ENCODE measurements at places on chromosomes 5 and 9. TPM values are rescaled to one million over a fixed set of nuclear protein-coding genes. Genes with fewer than 3 reads are reported as not detected.

DNA sequence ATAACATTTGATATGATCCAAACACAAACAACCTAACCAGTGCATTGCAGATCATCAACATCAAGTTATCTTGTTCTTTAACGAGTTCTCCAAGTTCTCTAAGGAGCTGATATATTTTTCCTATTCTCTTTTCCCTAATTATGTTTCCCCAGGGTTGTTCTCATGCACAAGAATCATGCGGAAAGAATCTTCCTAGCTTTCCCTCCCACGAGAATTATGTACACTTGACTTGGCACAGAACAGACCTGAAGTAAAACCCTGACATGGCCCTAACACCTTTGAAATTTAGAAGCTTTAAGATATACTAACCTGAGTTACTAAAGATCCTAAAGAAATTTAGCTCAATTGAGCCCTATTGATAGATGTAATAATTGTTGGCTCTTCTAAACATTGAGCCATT is 110.7 kb upstream of the FST start:
- DNase-seq, result no peak

Gene RASEF
- 2.9 TPM for total RNA-seq

DNA sequence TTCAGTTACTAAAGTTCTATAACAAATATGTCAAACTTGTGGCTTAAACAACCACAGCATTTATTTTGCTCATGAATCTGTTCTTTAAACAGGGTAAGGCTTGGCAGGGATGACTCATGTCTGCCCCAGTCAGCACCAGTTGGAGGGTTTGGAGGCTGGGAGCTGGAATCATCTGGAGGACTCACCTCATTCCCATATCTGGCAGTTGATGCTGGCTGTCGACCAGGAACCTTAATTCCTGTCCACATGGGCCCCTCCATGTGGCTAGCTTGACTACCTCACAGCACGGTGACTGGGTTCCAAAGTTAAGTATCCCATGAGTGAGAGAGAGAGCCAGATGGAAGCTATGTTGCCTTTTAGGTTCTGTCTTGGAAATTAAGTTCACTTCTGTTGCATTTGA is 13.8 kb upstream of the CCL28 start:
- no peak for DNase-seq

DNA sequence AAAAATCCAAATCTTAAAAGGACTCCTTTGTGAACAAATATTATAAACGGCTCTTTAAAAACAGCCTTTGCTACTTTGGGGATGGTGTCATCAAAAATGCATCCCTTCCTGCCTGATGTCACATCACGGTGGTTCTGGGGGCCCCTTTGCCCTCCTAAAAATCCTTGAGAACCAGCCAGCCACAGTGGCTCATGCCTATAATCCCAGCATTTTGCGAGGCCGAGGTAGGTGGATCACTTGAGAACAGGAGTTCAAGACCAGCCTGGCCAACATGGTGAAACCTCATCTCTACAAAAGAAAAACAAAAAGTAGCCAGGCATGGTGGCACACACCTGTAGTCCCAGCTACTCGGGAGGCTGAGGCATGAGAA is 43.9 kb downstream of the FNBP1 start:
- DNase-seq, result no peak

DNA sequence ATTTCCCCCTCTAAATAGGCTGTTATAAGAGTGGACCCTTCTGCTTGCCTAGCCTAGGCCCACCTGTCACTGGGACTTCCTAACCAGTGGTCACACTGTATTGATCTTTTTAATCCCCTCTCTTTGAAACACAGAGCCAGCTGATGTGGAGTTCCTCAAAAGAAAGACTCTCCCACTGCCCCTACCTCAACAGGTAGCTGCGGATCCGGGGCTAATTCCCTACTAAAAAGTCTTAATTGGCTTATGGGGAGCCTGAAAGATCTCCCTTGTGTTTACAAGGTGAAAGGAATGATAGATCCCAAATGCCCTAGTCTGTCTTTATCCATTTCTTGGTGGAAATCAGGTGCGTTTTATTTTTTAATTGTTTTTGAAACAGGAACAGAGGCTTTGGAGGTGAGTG is 2.0 kb downstream of the NEUROG1 start:
- no peak for DNase-seq

Gene ENTPD8
- 3.9 TPM for total RNA-seq

DNA sequence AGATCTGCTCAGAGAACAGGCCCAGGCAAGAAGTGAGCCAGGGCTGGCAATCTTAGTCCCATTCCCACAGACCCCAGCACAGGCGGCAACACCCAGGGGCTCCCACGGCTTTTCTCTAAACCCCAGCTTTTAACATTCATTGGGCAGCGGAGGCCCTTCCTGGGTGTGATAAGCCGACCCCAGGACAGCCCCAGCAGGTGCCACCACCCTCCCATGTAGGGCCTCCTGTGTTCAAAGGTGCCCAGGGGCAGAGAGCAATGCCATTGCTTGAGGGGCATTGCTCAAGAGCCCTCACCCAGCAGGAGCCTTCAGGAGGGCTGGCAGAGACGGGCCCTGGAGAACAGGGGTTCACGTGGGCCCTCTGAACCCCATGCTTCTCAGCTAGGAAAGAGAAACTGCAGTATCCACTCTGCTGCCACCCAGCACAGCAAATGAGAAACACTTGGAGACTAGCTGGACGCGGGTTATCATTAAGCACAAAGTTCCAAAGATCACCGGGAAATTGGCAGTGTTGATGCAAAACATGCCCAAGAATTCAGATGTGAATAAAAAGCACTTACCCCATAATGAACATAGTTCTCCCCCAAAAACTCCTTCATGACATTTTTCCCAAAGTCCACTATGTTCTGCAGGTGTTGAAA is 13.9 kb downstream of the IPPK start:
- DNase-seq, result no peak

Gene PLPP7
- 3.3 TPM for total RNA-seq

Gene TAL2
- total RNA-seq, result not detected

DNA sequence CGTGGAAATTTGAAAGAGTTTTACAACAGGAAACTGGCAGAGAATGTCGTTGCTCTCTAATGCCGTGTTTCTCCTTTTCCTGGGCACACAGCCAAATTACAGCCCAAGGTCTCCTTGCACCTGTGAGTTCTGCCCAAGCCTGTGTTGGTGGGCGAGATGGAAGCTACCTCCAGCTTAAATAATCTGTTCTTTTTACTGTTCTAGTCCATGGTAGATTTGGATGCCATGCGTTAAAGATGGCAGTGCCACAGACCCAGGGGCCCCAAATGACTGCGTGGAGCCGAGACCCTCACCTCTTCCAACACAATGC is 92.6 kb upstream of the IRX4 start:
- no peak for DNase-seq

DNA sequence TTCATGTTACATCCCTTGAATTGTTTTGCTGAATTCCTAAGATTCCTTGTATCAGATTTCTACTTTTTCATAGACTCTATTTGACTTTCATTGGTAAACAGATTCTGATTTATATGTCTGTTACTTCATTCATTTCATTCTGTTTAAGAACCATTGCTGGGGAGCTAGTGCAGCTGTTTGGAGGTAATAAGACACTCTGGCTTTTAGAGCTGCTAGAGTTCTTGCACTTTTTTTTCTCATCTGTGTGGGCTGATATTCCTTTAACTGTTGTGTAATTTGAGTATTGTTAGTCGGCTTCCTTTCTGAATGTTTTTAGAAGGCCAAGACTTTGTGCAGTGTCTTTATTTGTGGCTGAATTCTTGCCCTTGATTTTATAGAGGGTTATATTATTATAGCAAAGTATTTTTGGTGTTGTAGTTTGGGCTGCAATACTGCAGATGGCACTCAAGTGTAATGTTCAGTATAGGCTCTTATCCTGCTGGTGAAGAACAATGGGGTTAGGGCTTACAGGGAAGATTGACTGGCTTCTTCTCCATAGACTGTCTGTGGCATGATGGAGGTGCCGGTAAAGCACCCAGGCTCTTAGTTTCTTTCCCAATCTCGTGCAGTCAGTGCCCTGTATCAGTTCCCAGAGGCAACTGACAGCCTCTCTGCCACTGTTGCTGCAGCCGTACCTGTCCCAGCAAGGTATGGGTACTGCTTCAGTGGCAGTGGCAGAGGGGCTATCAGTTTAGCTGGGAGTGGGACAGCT is 162.2 kb downstream of the OXCT1 start:
- peak; percentile 17 for DNase-seq

DNA sequence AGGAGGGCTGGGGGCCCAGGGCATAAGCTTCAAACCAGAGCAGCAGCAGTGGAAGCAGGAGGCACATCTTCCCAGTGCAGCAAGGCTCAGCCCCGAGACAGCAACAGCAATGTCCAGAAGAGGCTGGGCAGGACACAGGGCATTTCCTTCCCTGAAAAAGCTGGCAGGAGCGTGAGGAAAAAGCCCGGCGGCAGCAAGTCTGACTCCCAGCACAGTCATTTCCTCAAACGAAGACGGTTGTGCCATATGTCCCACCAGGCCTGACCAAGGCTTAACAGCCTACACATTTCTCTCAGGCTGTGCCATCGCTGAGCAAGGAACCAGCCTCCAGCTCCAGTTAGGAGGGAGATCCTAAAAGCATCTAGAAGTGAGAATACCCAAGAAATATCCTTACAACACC is 74.5 kb downstream of the APTX start:
- DNase-seq, result no peak

DNA sequence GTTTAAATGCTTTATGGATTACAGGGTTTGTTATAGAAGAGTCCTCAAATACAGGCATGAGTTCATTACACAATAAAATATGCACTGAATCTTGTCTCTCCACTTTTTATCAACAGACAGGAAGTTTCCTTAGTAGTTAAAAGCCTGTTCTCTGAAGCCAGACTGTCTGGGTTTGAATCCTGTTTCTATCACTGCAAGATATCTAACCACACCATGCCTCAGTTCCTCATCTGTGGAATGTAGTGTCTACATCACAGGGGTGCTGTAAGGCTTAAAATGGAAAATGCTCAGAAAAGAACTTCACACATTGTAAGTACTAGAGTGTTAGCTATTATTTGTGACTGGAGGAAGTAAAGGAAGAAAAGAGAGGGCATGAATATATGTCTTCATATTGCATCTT is 9.3 kb downstream of the LIX1 start:
- no peak for DNase-seq

DNA sequence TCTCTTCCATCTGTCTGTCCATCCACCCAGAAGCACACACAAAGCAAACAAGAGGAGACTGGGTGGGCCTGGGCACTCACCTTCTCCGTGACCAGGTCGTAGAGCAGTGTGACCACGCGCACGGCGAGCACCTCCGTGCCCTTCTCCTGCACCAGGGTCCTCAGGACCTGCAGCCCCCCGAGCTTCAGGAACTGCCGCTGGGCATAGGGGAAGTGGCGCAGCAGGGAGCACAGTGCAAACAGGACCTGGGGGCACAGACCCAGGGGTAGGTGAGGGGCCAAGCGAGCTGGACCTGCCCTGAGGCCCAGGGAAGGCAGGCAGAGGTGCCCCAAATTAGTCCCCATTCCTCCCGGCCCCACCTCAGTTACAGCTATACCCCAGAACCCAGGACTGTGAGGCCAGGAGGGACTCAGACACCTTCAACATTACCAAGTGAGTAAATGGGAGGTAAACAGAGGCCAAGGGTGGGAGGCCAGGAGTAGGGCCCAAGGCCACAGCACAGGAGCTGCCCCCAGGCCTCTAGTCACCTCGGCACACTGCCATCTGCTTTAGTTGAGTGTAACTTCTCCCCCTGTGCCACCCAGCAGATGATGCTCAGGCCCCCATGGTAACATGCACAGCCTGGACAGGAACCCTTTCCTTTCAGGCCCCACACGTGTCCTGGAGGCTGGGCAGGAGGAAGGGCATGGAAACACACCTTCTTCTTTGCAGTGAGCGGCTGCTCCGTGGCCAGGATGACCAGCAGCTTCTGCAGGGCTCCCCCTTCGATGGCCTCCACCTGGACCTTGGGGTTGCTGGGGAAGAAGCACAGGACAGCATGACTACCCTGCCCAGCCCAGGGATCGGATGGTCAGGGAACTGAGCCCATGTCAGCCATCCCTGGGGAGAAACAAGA is 76.2 kb upstream of the LRRTM2 start:
- no peak for DNase-seq

GRCh38 chr9:4857163-4857810 is 64.5 kb downstream of the RCL1 start:
- no peak for DNase-seq

Gene IL7R
- total RNA-seq, result 0.90 TPM
